A549 treated with ZK216348 at 1 μM for 4 hours (cell line): ENCODE measurements at places on chromosomes 16 and 17. TPM values are rescaled to one million over a fixed set of nuclear protein-coding genes. Genes with fewer than 3 reads are reported as not detected.

Gene WBP2
- total RNA-seq = 87.3 to 112 TPM (median 92.7 TPM) in 5 replicates

Gene C17orf107
- 0.13 to 0.41 TPM (median 0.36 TPM) in 5 replicates for total RNA-seq

Gene SLFN12L
- total RNA-seq = not detected in 5 replicates

Gene SEPTIN1
- total RNA-seq = 1.9 to 2.3 TPM (median 2.2 TPM) in 5 replicates

Gene HOXB4
- total RNA-seq = 0.12 to 0.29 TPM (median 0.16 TPM) in 5 replicates

Gene CLEC19A
- 0.06 to 0.22 TPM (median 0.09 TPM) in 4 of 5 replicates, not detected in the other for total RNA-seq

Gene RAB37
- 1.0 to 2.1 TPM (median 1.3 TPM) in 5 replicates for total RNA-seq

Gene THUMPD1
- total RNA-seq = 17.1 to 29.5 TPM (median 23.9 TPM) in 5 replicates
